HEK293T (cell line): ENCODE measurements at places on chromosomes 1 and 21.

DNA sequence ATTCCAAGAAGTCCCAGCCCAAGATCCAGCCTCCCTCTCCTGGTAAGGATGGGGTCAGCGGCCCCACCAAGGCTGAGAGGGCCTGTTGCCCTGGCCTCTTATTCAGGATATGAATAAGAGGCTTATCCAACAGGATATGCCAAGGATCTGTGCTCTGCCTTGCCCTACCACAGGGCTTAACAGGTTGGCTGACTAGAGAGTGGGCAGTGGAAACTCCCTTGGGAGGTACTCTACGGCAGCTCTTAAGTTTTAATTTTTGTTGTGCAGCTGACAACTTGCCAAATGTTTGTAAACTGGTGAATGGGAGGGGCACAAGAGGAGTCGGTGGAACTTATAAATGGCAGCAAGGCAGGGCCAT lies 16.5 kb upstream of the PIGV start:
- no peak for DNase-seq

- no peak for DNase-seq
Measured at GRCh38 chr1:204716660-204717059, 31.1 kb upstream of the LRRN2 start.

GRCh38 chr1:82950606-82951200 lies 1048.2 kb downstream of the TTLL7 start:
- DNase-seq = no peak

DNA sequence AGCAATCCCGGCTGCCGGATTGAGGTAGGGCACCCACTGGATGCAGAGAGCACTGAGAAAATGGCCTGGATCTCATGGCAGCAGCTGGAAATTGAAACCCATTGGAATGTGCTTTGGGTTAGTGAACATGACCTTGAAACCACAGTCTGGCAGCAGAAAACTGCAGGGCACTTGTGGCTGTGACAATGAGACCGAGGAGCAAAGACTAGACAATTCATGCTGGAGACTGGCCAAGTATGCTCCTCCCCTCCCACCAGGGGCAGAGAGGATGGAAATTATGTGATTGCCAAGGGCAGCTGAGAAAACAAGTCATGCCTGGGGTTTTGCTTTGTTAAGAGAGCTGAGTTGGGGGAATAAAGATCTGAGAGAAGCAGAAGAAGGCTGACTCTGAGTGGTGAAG lies 60.7 kb downstream of the ZNF697 start:
- DNase-seq = no peak

GRCh38 chr1:185369786-185370185 lies 52.7 kb upstream of the IVNS1ABP start:
- no peak for DNase-seq
